ENCODE measurements at places on chromosomes 3 and 15.

- DNase-seq = no peak
Observed at GRCh38 chr15:79516646-79517045, 84.5 kb downstream of the MINAR1 start.

DNA sequence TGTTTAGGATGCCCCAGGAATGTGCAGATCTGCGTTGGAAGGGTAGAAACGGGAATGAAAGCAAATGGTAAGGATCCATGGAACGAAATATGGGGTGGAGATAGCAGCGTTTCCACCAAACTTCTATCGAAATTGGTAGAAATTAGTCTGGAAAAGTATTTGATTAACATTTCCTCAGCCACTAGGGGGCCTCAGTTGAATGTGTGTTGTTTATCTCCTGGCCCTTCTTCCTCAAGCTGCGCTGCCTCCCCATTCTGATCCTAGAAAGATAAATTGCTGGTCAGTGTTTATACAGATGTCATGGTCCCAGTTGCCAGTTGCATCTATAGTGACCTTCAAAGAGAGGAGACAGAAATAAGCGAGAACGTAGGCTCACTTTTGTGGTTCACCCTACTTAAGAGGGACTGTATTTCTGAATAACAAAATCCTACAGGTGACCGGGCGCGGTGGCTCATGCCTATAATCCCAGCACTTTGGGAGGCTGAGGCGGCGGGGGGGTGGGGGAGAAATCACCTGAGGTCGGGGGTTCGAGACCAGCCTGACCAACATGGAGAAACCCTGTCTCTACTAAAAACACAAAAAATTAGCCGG lies 457.1 kb downstream of the SQOR start:
- DNase-seq = peak; percentile 40

DNA sequence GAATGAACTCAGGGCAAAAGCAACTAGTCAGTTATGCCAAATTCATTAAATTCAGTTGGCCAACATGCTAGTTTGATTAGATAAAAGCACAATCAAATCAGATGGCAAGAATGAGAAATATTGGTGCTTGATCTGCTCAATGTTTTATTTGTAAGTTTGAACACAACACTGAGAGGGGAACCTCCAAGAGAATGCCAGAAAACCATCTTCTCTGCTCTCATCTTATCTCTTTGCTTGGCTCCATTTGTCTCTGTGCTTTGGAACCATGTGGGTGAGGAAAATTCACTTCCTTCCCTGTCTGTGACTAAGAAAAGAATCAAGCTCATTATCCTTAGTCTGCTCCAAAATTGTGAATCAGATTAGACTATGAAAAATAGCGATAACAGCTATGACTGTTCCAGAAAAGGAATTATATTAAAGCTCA lies 43.6 kb upstream of the DCBLD2 start:
- DNase-seq = no peak

- peak; percentile 72 for DNase-seq
Observed at GRCh38 chr3:177338697-177339219, 141.5 kb upstream of the TBL1XR1 start.

DNA sequence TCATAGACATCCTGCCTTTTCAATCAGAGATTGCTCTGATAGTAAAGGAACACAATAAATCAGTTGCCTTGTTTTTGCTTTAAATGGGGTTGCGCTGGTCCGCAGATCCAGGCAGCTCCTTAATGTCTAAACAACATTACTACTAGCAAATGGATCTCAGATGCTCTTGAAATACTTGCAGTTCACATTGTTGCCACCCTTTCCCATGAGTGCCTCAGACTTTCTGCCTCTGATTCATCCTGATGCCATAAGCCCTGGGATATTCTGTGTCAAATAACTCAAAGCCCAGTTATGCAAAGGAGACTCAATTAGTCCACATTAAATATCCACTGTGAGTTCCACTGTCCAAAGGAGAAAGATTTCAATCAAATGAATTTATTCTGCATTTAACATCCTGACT lies 196.7 kb downstream of the PLCH1 start:
- no peak for DNase-seq

- no peak for DNase-seq
Observed at GRCh38 chr15:98213346-98213979, 253.0 kb downstream of the ARRDC4 start.

DNA sequence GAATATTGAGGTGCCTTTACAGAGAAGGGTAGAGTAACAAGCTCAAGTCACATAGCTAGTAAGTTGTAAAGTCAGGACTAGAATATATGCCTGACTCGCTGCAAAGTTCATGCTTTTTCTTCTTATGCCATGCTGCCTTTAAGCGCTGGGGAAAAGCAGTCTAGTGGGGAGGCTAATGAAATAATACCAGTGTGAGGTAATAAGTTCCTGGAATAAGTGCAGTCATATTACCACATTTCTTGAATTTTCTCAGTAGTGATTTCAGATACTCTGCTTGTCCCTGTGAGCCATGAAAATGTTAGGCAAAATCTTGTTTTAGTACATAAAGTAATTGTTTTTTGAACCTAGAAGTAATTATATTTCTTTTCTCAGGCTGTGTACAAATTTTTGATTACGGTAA lies 71.8 kb downstream of the SYN2 start:
- DNase-seq = no peak
